ENCODE measurements at places on chromosomes 1 and 21.

GRCh38 chr1:236663934-236664333 is 22.4 kb upstream of the ACTN2 start:
- DNase-seq = no peak

DNA sequence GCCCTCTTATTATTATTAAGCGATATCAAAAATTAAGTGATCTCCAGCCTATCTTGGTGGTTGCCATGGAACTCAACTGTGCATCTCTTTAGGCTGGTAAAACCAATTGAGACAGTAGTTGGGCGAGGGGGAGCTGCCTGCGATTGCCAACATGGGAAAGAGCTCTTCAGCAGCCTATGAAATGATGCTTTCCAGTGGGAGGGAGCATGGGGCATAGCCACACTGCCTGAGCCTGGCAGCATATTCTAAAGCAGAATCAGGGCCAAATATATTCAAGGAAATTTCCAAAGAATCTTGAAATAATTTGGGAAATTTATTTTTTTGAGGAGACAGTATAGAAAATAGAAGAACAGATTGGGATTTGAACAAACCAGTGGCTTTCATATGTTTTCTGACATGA is 126.9 kb upstream of the DNAH14 start:
- DNase-seq = no peak

DNA sequence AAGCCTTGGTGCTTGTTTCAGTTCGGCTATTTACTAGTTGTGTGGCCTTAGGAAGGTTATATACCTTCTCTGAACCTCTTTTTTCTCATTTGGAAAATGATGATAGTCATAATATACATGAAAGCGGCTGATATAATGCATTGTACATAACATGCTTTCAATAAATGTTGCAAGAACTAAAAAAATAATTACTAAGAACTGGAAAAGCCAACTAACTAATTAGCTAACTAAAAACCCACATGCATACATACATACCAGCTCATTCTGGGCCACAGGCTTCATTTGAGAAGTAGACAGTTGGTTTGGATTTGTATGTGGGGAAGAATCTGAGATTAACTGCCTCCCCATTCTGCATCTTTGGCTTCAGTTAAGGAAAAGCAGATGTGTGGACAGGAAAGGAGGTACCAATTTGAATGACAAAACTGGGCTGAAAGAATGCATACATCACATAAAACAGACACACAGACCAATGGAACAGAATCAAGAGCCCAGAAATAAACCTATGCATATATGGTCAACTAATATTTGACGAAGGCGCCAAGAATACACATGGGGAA is 217.9 kb downstream of the TM2D1 start:
- DNase-seq = no peak

GRCh38 chr1:192602757-192603156 is 27.2 kb downstream of the RGS1 start:
- DNase-seq = no peak

DNA sequence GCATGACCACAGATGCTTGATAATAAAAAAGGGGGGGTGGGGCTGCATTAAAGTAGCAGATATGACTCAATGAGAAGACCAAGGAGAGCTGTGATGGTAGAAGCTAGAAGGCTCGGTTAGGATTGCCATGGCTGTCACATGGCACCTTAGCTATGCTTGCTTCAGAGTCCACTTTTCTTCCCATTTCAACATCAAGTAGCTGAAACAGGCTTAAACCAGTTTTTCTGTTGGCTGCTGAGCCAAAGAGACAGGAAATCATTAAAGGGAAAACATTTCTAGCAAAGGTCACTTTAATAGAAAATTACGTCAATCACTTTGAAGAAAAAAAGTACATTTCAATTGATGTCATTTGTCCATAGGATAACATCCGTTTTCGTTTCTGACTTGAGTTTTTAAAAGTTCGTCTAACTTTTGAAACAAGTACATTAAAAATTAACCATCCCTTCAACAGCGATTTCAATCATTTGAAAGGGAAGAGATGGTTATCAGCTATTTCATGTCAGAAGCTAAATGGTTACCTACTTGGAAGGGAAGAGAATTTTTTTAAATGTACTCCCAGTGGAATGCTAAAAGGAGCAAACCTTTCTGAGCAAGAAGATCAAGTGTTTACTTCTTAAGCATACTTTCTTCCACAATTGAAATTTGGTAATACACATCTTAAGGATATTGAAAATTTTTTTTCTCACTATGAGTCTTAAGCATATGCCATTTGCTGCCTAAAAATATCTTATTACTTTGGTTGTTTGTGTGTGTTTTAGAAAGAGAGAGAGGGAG is 488.1 kb upstream of the PRMT6 start:
- no peak for DNase-seq

GRCh38 chr21:32567626-32568025 is 17.7 kb downstream of the TCP10L start:
- no peak for DNase-seq

GRCh38 chr1:58786184-58786926 is 2.5 kb upstream of the JUN start:
- DNase-seq = no peak

DNA sequence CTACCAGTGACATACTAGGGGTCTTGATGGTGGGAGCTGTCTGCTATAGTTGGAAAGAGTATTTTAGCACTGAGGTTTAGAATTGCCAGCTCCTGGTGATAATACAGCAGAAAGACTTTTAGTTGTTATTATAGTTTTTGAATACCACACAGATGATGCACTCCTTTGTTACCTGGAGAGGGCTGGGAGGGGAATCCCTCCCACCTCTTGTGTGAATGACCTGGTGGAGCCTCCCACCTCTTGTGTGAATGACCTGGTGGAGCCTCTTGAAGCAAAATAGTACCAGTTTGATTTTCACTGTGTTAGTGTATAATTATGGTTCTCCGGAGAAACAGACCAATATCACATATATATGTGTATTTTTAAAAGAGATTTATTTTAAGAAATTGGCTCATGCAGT is 3.3 kb downstream of the DISP1 start:
- no peak for DNase-seq

GRCh38 chr1:106879538-106879937 is 176.9 kb upstream of the PRMT6 start:
- no peak for DNase-seq

GRCh38 chr1:32791881-32792280 is 25.3 kb downstream of the YARS1 start:
- peak; percentile 29 for DNase-seq

DNA sequence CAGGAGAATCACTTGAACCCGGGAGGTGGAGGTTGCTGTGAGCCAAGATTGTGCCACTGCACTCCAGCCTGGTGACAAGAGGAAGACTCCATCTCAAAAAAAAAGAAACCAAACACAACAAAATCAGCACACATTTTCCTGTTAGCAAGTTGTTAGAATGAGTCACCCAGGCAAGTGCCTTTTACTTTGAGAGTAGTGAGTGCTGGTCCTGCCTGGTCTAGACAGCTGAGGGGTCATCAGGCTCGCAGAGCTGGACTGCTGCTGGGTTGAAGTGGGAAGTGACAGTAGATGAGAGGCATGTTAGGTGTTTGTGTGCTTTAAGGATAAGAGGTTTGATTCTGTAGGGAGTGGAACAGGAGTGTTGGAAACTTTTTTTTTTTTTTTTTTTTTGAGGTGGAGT is 31.9 kb downstream of the GNPAT start:
- no peak for DNase-seq

DNA sequence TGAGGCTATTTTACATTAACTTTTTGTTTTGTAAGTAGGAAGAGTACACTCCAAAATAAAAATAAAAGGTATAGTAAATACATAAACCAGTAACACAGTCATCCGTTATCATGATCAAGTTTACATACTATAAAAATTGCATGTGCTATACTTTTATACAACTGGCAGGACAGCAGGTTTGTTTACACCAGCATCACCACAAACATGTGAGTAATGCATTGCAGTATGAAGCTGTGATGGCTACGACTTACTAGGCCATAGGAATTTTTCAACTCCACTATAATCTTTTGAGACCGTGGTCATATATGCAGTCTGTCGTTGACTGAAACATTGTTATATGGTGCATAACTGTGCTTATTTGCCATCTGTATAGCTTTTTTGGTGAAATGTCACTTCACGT is 106.2 kb downstream of the CENPF start:
- no peak for DNase-seq

- DNase-seq = no peak
Observed at GRCh38 chr1:219128957-219129356, 44.7 kb upstream of the LYPLAL1 start.

GRCh38 chr1:192561301-192561700 is 14.3 kb upstream of the RGS1 start:
- DNase-seq = no peak

DNA sequence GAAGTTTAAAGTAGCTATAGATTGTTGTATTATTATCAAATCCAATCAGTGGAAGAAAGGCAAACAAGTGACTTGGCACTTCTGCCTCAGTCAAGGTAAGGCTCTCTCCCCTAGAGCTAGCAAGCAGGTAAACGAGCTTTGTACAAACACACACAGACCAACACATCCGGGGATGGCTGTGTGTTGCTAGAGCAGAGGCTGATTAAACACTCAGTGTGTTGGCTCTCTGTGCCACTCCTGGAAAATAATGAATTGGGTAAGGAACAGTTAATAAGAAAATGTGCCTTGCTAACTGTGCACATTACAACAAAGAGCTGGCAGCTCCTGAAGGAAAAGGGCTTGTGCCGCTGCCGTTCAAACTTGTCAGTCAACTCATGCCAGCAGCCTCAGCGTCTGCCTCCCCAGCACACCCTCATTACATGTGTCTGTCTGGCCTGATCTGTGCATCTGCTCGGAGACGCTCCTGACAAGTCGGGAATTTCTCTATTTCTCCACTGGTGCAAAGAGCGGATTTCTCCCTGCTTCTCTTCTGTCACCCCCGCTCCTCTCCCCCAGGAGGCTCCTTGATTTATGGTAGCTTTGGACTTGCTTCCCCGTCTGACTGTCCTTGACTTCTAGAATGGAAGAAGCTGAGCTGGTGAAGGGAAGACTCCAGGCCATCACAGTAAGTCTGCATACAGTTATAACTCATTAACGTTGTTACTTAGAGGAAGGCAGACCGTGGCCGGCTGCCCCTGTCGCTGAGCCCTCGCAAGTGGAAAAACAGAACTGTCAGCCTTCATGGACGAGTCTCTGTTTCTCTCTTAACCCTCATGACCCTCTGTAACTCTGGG is at the start of gene PALMD:
Gene PALMD (plus strand): TSS at position 415 of the 833 bp plus-strand sequence. CDS start 205 bp downstream, at position 620.
- peak; percentile 3 for DNase-seq

DNA sequence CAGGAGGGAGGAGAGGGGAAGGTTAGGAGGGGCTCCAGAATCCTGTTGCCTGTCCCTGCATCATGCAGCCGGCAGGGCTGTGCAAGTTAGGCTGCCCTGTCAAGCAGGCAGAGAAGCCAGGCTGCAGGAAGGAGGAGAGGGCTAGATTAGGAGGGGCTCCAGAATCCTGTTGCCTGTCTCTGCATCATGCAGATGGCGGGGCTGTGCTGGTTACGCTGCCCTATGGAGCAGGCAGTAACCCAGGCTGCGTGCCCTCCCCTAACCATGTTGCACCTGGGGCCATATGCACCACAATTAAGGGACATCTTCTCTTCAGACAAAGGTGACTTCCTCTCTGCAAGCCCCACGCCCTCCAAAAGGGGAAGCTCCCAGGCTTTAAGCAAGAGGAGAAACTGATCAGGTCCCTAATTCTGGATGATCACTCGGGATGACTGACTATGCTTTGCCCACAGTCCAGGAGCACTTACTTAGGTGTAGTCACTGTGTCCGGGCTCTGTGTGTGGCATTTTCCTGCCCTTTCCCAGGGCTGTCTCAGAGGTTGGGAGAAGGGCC is 457.4 kb downstream of the SETD4 start:
- DNase-seq = no peak

DNA sequence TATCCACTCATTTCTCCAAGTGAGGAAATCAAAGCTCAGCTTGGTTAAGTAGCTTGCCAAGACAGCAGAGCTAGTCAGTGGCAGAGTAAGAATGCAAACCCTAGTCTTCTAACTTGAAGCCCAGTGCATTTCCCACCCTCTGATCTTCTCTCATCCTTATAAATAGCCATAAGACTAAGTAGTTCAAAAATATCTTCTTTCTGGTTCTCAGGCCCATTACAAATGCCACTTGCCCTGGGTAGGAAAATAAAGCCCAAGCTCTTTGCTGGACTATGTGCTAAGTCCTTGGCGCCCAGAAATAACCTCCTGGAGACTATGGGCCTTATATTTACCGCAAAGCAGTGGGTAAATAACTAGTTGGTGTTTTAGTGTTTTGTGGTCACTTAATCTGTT is 505.8 kb downstream of the PLPP3 start:
- DNase-seq = no peak

GRCh38 chr21:42117229-42117966 is 46.3 kb downstream of the UMODL1 start:
- peak; percentile 57 for DNase-seq

DNA sequence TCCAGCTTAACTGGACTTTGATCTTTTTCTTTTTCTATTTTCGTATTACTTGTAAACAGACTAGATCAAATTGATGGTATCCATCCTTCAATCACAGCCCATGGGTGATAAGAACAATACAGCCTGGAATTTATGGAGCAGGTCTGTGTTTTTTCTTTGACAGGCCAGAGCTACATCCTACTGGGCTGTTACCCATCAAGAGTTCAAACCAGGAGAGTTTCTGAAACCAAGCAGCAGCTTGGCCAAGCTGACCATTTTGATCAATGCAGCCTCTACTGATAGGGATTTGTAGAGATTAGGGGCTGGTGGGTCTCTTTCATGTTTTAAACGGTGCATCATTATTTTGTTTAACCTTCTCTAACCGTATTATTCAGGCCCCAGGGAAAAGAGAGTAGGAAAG is 24.3 kb upstream of the CCDC190 start:
- DNase-seq = no peak

DNA sequence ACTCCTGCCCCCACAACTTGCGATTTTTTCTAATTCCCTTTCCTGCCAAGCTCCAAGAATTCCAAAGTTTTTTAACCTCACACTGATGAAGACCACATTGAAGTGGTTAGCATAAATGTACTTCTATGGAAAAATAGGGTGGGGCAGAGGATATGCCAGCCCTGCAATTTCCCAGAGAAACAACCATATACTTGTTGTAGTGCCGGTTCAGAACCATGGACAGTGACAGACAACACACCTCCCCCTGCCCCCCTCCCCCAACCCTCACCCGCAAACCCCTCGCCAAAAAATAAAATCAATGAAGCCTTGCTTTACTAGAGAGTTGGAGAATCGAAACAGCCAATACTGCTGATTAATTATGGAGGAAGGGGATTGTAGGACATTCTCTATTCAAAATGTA is 109.5 kb upstream of the GRIK3 start:
- no peak for DNase-seq

All from A549 (cell line).